Neural progenitor cell (in vitro differentiated cells): ENCODE measurements at places on chromosomes 3 and 15.

DNA sequence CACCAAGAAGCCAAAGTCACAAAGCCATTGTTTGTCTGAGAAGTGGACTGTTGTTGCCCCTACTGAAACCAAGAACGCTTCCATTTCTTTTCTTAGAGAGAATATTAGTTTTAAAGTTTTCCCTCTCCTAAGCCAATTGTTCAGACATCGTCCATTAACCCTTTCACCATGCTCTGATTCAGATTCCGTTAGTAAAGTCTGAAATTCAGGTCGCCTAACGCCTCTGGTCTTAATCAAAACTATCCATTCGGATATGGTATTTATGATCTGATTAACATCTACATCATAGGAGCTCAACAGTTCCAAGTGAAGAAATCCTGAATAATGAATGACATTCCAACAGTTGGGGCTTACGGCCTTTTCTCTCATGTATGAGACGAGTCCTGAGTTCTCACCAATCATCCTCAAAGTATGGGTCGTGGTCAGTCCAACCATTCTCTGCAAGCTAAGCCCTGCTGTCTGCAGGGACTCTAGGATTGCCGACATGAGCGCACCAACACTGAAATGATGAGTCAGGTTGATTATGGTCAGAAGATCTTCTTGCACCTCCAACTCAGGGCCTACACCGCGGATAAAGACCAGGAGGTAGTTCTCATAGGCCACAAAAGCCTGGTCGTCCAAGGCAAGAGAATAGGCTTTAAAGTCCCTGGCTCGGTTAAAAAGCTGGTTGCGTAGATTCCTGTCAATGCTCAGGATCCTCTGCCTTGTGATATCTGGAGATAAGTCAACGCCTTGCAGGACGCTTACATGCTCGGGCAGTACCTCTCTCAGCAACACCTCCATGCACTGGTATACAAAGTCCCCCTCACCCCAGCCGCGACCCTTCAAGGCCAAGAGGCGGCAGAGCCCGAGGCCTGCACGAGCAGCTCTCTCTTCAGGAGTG, 767 bp downstream of the EPM2AIP1 start:
- DNase-seq, result peak; percentile 38

DNA sequence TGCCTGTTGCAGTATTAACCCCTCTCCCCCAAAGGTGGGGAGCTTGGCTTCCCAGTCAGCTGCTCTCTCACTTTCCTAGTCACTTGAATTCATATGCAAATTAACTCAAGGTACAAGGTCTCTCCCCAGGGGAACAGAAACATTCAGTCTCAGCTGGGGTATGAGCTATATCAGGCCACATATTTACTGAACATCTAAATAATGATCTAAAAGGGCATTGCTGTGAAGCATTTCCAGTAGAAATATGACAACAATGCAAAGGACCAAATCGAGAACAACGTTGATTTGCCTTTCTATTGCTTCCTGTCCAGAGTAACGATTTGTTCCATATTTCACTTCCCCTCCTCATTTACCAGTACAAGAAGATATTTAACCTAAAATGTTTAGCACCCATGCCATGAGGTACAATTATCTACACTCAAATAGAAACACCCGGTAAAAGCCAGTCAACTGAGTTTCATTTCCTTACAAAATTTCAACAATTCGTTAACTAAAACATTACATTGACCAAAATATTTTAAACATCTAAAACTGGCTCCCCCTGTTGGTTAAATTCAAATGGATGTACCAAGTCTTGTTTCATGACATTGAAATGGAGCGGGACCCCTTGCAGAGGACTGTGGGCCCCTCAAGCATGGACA, 36.5 kb upstream of the KLHL6 start:
- no peak for DNase-seq

DNA sequence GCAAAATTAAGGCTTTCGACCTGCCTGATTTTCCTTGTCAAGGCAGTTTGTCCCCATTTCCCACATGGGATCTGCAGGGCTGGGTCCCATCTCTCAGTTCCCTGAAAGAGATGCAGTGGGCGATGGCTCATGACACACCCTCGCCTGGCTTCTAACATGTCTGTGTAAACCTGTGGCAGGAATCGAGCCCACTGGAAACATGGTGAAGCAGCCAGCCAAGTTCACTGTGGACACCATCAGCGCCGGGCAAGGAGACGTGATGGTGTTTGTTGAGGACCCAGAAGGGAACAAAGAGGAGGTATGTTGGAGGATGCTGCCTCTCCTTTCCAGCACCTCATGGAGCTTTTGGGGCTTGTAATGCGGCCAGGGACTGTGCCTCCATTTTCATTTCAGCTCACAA, 86.4 kb downstream of the FLNB start:
- no peak for DNase-seq

GRCh38 chr3:58829321-58830000, 162.9 kb upstream of the FAM3D start:
- no peak for DNase-seq

- DNase-seq, result no peak
These were observed 113.2 kb upstream of the FGF7 start for GRCh38 chr15:49309889-49310288.

DNA sequence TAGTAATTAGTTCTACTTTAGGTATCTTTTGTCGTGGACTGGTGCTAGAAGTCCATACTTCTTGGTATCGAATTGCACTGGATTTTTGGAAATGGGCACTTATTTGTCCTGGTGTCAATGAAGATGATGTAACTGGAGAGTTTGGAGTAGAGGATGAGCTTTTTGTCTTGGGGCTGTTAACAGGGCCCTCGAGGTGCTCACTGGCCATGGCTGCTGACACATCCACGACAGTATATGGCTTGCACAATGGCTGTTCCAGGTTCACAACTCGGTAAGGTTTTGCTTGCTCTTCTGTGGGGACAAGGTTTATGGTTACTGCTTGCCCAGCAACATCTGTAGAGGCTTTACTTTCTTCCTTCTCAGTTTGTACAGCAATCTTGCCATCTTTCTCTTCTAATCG, 109.4 kb upstream of the TSPAN3 start:
- no peak for DNase-seq

DNA sequence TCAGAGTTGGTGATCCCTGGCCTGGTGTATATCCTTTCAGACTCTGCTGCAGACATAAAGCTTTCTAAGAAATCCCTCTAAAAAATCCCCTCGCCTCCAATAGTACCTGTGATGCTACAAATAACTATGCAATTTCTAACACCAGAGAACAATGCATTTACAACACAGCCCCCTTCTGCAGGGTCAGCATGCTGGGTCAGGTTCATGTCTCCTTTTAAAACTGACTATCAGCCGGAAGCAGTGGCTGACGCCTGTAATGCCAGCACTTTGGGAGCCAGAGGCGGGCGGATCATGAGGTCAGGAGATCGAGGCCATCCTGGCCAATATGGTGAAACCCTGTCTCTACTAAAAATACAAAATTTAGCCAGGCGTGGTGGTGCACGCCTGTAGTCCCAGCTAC, 77.0 kb upstream of the SPATA12 start:
- DNase-seq, result no peak

- peak; percentile 76 for DNase-seq
These were observed 62.0 kb downstream of the P3H2 start for GRCh38 chr3:190058521-190059241.

DNA sequence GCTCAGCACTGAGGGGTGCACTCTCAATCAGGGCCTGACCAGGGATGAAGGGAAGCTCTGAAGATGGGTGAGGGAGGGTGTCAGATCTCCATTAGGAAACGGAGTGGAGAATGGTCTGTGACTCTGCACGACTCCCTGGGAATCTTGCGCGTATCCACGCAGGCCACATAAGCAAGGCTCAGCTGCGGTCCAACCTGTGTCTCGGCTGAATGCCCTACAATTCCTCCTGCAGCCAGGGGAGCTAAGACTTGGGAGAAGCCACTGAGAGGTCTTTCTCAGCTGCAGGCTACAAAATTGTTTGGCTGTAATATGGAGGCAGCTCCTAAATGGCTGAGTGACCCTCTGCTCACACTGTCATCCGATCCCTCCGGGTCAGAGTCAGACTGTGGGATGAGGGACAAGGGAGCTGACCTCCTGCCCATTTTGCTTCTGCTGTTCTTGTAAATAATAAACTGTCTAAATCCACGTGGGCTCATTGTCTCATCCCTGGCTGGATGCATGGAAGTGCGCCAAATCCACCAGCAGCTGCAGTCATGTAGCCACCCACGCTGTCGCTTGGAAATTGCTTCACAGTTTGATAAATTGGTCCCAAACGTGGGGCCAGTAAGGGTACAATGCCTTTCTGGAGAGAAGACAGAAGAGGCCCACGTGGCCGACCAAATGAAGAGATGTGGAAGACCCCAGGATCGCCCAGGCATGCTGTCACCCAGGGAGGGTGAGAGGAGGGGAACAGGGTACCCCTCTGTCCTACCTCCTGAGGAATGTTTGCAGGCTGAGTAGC, 30.5 kb downstream of the ALS2CL start:
- no peak for DNase-seq
